Activated CD4-positive, alpha-beta T cell treated with anti-CD3 and anti-CD28 coated beads for 36 hours (primary cell): ENCODE measurements at places on chromosomes 6 and 20. TPM values are rescaled to one million over a fixed set of nuclear protein-coding genes. Genes with fewer than 3 reads are reported as not detected.

The GDAP1L1 gene
- 0.89 TPM for total RNA-seq

The APOBEC2 gene
- not detected for total RNA-seq

The RPS10 gene
- total RNA-seq = 2,447 TPM

The HLA-DMB gene
- 1.9 TPM for total RNA-seq

The CCN2 gene
- total RNA-seq = not detected

The NRN1 gene
- 7.5 TPM for total RNA-seq

The WFDC5 gene
- 0.23 TPM for total RNA-seq
